ENCODE measurements at places on chromosomes 2 and 18. TPM values are rescaled to one million over a fixed set of nuclear protein-coding genes. Genes with fewer than 3 reads are reported as not detected.

Gene NT5DC4
- total RNA-seq = not detected

Gene ARMC9
- 6.8 TPM for total RNA-seq

Gene REG1B
- total RNA-seq = not detected

Gene CD226
- 1.0 TPM for total RNA-seq

Gene MYOM1
- total RNA-seq = 661 TPM

Gene DCDC2C
- total RNA-seq = not detected

Gene IL1R2
- total RNA-seq = 0.52 TPM

Gene LCT
- not detected for total RNA-seq

Gene ATP9B
- total RNA-seq = 83.0 TPM

Data from skeletal muscle tissue (tissue), 5 donors.